ENCODE measurements at places on chromosomes 13 and 19. TPM values are rescaled to one million over a fixed set of nuclear protein-coding genes. Genes with fewer than 3 reads are reported as not detected.

OXGR1 gene
- total RNA-seq: 0.13 TPM

CCDC169 gene
- 0.68 TPM for total RNA-seq

- no peak for DNase-seq
Observed at GRCh38 chr19:597406-598315, 8.0 kb downstream of the HCN2 start.

DNA sequence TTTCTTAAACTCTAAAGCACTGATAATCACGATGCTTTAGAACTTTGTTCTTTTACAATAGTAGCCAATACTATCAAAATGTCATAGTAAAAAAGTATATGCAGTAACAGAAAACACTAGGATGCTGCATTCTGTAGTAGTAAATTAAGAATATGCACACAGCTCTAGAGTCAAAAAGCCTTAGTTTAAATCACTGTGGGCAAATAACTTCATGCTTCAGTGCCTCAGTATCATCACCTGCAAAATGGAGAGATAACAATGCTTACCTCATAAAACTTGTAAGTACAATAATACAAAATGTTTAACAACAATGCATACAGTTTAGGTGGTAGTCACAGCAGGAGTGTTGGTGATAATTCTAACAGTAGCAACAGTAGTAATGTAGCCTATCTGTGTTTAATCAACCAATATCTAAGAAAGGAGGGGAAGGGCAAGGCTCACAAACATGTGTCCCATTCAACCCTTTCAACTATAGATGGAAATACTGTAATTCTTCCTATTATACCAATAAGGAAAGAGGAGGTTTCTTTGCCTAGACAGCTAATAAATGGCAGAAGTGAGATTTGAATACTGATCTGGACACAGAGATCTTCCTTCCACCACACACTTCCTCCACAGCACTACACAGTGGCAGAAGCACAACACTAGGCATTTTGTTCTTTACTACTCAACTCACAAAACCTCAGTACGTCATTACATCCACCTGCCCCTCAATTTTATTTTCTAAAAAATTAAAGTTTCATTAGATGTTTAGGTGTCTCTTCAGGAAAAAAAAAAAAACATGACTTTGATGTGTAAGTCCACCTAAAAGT lies 4.6 kb downstream of the RBM26 start:
- DNase-seq: no peak

GRCh38 chr19:681029-682019 lies 5.1 kb downstream of the FSTL3 start:
- no peak for DNase-seq

GRCh38 chr13:50708461-50708860 lies 135.0 kb downstream of the DLEU7 start:
- no peak for DNase-seq

All from left cardiac atrium (tissue), 4 donors.